ENCODE measurements at places on chromosomes 1 and 21.
A peak's percentile ranks its signal among the peaks of the same experiment; 100 is the strongest.

DNA sequence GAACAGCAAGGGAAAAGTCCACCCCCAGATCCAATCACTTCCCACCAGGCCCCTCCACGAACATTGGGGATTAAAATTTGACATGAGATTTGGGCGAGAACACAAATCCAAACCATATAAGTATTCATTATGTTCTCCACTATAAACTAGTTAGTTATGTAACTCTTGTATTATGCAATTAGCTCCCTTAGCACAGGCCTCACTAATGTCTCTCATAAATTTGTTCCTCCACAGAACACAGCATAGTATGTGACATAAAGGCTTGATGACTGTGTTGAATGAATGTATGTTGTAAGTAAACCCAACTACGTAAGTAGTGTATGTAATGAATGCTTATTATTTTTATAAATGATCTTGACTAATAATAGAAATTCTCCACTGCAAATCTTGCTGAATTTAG is 223.3 kb upstream of the ZRANB2 start:
- DNase-seq: no peak

DNA sequence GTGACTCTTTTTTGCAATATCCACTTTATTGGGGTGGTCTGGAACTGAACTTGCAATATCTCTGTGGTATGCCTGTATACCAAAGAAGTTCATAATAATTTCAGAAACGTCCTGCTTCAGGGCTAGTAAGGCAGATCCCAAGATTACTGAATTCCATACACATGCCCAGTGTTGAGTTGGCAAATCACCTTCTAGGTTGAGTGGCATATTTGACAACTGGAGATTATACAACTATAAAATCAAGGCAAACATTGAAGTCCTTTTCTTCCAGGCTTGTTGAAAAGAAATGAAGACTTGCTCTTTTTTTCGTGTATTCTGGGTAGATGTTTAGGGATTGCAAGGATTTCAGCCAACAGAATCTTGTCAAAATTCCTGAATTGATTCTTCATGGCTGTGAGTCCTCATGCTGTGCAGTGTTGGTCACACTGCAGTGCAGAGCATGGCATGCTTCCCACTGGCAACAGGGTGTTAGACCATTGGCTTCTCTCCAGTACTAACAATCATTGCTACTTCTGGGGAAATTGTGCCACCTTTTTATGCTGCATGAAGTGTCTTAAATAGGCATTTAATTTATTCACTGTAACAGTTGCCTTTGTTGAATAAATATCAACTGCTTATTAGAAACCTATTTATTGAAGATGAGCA is 367.1 kb upstream of the ADGRL4 start:
- DNase-seq: no peak

- DNase-seq: no peak
These were observed 14.4 kb upstream of the TTC39A start for GRCh38 chr1:51344602-51345299.

- DNase-seq: no peak
These were observed at the start of the genes ADORA3 and TMIGD3 for GRCh38 chr1:111503585-111504060. Gene ADORA3 (minus strand): TSS chr1:111503633. CDS start chr1:111503354, 279 bp downstream. Gene TMIGD3 (minus strand): TSS chr1:111503633. CDS start chr1:111503354, 279 bp downstream.

DNA sequence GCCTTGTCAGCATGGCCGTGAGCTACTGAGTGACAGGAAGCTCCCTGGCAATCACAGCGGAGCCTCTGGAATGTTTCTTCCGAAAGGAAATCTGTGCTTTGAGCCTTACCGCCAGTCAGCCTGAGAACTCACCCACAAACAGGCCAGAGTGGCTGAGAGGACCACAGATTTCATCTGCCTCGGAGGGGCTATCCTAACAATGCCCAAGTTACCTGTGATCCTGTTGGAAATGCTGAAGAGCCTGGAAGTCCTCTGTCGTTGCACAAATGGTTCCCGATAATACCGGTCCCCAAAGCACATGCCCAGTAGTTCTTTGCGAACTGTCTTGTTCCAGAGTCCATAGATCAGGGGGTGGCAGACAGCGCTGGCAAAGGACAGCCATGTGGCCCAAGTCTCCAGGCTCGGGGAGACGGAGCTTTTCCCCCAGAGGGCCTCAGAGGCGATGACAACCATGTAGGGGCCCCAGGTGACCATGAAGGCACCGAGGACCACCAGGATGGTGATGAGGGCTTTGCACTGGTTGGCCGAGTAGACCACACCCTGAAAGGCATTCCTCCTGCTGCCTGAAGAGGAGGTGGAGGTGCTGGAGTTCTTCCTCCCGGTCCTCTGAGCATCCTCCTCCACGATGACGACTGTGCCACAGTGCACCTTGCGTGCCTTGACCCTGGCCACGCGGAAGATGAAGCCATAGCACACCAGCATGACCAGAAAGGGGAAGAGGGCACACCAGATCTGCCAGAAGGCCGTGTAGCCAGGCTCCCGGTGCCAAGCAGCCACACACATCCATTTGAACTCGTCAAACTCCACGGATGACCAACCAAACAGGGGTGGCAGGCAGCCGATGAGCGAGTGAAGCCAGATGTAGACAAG is 40.2 kb downstream of the GPR161 start:
- no peak for DNase-seq

DNA sequence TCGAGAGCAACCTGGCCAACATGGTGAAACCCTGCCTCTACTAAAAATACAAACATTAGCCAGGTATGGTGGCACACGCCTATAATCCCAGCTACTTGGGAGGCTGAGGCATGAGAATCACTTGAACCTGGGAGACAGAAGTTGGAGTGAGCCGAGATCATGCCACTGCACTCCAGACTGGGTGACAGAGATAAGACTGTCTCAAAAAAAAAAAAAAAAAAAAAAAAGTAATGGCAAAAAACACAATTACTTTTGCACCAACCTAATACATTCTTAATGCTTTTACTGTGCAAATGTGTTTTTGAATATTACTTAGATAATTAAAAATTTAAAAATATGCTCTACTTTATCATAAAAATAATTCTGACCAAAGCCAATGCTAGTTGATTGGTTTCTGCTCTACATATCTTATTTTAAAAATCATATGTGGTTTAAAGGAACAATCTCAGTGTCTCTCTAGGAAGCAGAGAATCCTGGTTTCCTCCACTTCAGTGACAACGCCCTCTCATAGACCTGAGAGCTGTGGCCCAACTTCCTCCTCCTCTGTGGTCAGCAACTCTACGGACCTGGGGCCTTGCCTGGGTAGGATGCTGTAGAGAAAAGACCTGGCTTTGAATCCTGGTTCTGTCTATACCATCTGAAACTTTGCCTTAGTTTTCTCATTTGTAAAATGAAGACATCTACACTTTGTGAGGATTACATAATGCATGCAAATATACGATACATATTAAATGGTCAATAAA is 64.7 kb downstream of the TGFBR3 start:
- no peak for DNase-seq

DNA sequence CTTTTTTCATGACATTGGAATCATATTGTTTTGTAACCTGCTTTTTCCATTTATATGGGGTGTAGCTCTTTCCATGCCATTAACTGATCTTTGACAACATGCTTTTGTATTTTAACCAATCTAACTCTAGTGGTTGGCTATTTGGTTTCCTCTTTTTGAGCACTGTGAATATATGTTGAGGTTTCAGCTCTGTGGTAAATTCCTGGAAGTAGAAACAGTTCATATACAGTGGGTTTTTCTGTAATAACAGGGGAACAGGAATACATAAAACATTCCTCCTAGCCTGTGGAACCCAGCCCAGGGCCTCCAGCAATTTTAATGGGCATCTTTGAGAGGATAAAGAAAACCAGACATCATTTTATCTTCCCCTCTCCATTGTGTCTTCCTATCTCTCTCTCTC is 17.4 kb downstream of the AZIN2 start:
- no peak for DNase-seq

GRCh38 chr1:156797212-156797871 is 19.3 kb downstream of the SH2D2A start:
- DNase-seq: peak; percentile 28

DNA sequence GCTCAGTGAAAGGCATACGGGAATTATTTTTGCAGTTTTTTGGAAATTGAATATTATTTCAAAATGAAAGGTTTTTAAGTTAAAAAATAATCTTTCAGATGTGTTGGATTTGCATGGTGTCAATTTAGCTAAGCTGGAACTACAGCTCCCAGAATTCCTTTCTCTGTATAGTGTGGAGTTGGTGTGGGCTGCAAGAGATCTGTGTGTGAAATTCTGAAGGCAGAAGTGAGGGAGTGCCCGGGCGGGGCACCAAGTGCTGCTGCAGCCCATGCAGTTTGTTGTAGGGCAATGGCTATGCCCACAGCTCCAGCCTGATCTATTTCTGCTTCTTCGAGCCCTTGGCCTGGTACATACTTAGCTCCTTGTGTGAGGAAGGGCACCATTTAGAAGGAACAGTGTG is 60.5 kb upstream of the CSF1 start:
- DNase-seq: no peak
